ENCODE measurements at places on chromosomes 1 and 21. TPM values are rescaled to one million over a fixed set of nuclear protein-coding genes. Genes with fewer than 3 reads are reported as not detected.

- peak; percentile 74 for DNase-seq
- no peaks in the 10 kb centered on the region for H3K36me3 ChIP-seq
- peak overlapping the region; percentile 73 for H3K27ac ChIP-seq
- peaks cover 14% of the 10 kb centered on the region for H3K4me1 ChIP-seq
- H3K4me3 ChIP-seq, result no peak overlapping the region
Measured at GRCh38 chr1:94276988-94277434, 39.6 kb upstream of the ARHGAP29 start.

DNA sequence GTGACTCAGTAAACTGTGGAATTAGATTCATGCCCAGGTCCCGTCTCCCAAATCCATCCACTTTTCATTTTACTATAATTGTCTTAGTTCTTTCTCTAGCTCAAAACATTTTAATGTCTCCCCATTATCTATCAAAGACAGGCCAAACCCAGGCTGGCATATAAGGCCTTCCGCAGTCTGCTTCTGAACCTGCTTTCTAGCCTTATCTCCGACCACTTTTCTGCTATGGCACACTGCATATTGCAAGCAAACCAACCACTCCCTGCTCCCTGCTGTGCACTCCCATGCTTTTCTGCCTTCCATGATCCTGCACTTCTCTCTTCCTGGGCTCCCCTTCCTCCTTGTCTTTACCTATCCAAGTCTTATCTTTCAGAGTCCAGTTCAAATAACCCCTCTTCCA lies 17.3 kb upstream of the PIGM start:
- H3K4me3 ChIP-seq, result no peak overlapping the region
- no peaks in the 10 kb centered on the region for H3K36me3 ChIP-seq
- H3K4me1 ChIP-seq, result peaks cover 17% of the 10 kb centered on the region
- H3K27me3 ChIP-seq, result peaks cover 16% of the 10 kb centered on the region

- no peaks in the 10 kb centered on the region for H3K36me3 ChIP-seq
- no peak overlapping the region for H3K27ac ChIP-seq
- H3K27me3 ChIP-seq, result no peaks in the 10 kb centered on the region
- peaks cover 3% of the 10 kb centered on the region for H3K4me1 ChIP-seq
- DNase-seq, result no peak
Measured at GRCh38 chr1:63987014-63987627, 213.3 kb downstream of the ROR1 start.

Gene PERM1
- 3.1 TPM for total RNA-seq
